ENCODE measurements at places on chromosomes 1 and 21. TPM values are rescaled to one million over a fixed set of nuclear protein-coding genes. Genes with fewer than 3 reads are reported as not detected.
A peak's percentile ranks its signal among the peaks of the same experiment; 100 is the strongest.

FCRL1 gene
- 0.49 TPM for total RNA-seq

EFCAB14 gene
- 67.3 TPM for total RNA-seq

OR2G6 gene
- total RNA-seq: not detected

PTGER3 gene
- total RNA-seq: 17.7 TPM

GPR137B gene
- 38.8 TPM for total RNA-seq

SH2D1B gene
- total RNA-seq: not detected

DNA sequence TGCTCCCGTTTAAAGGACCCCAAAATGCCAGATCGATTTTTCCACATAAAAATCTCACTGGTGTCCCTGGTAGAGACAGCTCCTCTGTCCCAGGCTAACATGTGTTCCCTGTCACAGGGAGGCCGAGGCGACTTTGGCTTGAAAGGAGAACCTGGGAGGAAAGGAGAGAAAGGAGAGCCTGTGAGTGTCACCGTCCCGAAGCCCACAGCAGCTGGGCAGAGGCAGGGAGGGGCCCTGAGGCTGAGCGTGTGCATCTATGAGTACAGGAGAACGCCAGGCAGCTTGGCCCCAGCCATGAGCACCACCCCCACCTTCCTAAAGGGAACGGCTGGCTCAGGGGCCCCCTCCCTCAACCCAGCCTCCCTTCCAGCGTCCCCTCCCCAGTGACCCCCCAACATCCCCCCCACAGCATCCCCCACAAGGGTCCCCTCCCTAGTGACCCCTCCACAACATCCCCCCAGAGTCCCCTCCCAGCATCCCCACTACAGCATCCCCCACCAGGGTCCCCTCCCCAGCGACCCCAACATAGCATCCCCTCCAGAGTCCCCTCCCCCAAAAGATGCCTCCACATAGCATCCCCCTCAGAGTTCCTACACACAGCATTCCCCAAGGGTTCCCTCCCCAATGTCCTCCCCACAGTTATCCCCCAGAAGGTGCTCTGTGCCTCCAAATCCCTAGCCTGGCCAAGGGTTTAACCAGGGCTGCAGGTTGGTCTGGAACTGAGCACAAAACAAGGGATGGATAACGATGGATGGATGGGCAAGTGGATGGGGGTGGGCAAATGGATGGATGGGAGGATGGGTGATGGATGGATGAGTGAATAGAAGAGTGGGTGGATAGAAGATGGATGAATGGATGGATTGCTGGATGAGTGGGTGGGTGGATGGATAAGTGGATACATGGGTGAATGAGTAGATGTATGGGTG, 25.1 kb downstream of the COL6A2 start:
- DNase-seq: no peak

GRCh38 chr1:17805869-17806684, 50.9 kb downstream of the ACTL8 start:
- DNase-seq: peak; percentile 72

DNA sequence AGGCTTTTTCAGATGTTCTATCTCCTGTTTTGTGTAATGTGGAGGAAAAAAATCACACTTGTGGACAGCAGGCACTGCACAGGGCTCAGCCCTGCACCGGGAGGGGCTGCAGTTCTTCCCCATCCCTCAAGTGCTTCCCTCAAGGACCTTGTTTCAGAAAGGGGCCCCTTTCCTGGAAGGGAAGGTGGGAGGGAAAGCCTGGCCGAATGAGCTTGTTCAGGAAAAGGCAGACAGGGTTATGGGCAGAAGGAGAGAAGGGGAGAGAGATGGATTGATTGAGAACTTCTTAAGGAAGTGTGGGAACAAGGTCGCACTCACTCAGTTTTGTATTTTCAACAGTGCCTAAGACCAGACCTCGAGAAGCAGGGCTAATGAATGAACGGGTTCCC, 41.2 kb downstream of the OLFML2B start:
- no peak for DNase-seq

- DNase-seq: peak; percentile 29
Measured at GRCh38 chr1:167499664-167500101, 18.6 kb downstream of the CD247 start.
